ENCODE measurements at places on chromosomes 1 and 21. TPM values are rescaled to one million over a fixed set of nuclear protein-coding genes. Genes with fewer than 3 reads are reported as not detected.

The RAB7B gene
- 0.05 TPM for total RNA-seq

The SIPA1L2 gene
- 6.7 TPM for total RNA-seq

DNA sequence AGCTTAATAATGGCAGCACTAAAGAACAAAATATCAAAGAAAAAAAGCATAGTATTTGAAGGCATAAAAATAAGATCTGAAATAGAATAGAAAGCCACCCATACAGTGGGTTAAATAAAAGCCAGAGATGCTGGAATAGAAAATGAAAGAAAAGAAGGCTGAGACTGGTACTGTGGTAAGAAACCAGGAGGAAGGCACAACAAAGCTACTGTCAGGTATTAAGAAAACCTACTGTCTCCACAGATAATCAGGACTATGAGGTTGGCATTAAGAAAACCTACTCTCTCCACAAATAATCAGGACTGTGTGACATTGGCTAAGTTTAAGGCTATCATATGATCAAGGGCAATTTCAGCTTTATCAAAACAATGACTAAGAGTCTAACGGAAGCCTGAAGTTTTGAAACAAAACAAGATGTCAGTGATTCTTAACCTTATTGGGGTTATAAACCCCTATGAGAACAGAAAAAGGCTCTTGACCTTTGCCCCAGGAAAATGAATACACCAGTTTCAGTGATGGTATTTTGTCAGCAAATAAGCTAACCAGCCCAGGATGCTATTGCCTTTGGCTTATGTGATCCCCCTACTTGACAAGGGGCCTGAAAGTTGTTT is 24.4 kb downstream of the MCOLN2 start:
- DNase-seq = no peak

- peak; percentile 30 for DNase-seq
These were observed 447 bp downstream of the RUNX3 start for GRCh38 chr1:24929398-24930259.

DNA sequence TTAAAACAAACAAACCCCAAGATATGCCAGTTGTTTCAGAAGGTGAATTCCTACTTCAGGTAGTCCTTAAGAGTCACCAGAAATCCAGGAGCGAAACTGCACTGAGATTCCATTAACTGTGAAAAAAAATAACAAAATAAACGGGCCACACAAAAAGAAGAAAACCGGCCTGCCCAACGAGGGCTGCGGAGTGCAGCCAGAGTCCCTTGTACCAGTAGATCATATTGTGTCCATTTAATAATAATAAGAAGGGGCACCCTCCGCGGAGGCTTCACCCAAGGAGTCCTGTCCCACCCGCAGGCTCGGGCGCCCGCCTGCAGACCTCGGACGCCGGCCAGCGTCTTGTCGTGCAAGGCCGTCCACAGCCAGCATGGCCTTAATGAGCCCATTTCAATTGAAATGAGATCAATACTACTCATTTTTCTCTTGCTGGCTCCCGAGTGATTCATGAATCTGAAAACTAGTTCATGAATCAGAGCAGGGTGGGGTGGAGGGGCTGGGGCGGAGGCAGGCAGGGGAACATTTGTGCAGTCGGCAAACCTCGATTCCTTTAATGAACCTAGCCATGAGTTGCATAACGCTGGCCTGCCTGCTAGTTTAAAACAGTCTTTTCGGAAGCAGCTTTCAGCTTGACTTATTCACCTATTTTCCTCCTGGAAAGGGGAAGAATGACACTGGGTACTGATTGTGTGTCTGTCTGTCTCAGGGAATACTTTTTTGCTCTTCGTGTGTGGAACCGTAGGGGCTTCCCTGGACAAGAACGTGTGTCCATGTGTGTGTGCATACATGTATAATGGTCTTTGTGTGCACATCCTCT is 113.1 kb upstream of the IRF2BP2 start:
- DNase-seq = peak; percentile 70

DNA sequence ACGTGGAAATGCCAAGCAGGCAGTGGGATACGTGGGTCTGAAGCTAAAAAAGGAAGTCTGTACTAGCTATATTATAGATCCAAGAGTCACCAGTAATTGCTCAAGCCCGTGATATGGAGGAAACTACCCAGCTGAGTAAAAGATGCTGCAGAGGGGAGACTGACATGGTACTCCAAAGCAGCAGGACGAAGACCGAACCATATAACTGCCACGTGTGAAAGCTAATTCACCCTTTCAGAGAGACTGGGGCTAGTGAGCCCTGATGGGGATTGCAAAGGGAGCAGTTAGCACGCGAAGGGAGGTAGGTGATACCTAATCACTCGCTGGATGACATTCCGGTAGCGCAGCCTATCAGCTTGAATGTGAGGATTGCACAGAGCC is 316 bp downstream of the AP4B1 start:
- no peak for DNase-seq

GRCh38 chr21:37607081-37607480 is 240.5 kb downstream of the DYRK1A start:
- DNase-seq = no peak

All from activated T-cell treated with anti-CD3 and anti-CD28 coated beads, Interleukin-2, amount 50 U/mL, for 4 hours (primary cell).